ENCODE measurements at places on chromosomes 1 and 21.

DNA sequence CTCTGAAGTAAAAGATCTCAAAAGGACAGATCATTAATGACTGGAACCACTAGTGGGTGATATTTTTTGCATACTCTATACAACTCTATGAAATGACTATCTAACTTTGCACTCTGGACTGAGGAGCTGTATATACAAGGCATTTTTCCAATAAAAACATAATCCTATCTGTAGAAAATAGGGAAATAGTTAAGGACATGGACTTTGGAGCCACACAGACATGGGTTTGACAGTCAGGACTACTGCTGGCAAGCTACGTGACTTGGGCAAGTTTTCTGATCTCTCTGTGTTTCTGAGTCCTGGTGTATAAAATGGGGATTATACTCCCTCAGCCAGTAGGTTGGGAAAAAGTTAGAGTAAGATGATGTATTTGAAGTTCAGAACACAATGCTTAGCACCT lies 20.9 kb upstream of the HSD3B2 start:
- no peak for DNase-seq

DNA sequence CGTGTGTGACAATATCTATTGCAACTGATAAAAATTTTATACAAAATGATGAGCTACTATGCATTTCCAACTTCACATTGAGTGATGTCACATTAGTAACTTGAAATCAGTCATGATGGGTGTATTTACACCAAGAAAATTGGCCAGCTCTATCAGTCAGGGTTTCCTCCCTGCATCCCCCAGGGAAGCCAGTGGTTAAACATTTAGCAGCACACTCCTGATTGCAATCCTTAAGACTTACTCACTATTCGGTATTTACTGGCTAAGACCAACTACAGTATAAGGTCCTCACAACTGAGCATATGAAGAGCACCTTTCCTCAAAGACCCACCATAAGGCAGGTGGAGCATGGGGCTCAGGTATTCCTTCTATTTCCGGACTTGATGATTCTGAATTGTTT lies 41.3 kb upstream of the PTGFRN start:
- DNase-seq: no peak

- DNase-seq: no peak
Observed at GRCh38 chr1:81617308-81617967, 183.3 kb upstream of the ADGRL2 start.

- no peak for DNase-seq
Observed at GRCh38 chr1:77744576-77744975, 15.1 kb downstream of the USP33 start.

- no peak for DNase-seq
Observed at GRCh38 chr21:15774590-15774989, 44.8 kb downstream of the USP25 start.

DNA sequence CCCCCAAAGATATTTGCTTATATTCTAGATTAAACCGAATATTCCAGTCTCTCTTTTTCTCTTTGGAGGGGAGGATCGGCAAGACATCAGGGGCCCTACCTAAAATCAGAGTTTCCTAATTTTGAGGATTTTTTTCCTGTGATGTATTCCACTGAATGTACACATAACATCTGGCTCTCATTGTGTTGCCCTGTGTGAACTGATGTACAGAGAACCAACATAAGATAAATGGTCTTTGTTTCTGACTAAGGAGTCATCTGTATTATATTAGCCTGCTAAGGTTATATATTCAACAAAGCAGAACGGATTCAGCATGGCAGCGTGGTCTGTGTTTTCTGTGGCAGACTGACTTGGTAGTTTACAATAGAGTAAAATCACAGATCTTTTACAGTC lies 114.8 kb upstream of the NCAM2 start:
- DNase-seq: no peak

- DNase-seq: no peak
Observed at GRCh38 chr1:2894381-2895041, 93.0 kb upstream of the TTC34 start.

- no peak for DNase-seq
Observed at GRCh38 chr1:9759939-9760338, 63.8 kb downstream of the CLSTN1 start.

- DNase-seq: no peak
Observed at GRCh38 chr1:170376801-170377385, 155.1 kb upstream of the GORAB start.

DNA sequence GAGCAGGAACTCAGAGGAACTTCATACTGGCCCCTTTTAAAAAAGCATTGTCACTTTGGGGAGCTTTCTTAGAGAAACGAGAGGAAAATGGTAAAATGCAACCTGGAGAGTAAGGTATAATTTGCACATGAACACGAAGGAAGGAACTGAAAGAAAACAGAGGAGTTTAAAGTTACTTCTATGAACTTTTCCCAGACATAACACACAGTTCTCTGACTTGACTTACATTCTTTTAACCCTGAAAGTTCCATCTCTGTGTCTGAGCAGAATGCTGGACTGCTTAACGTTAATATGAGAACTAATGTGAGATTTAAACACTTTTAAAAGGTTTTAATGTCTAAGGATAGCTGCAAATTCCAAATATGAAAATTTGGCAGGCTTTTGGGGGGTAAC lies 102.3 kb downstream of the NFIA start:
- no peak for DNase-seq

- DNase-seq: no peak
Observed at GRCh38 chr1:195336812-195337211, 1271.4 kb downstream of the KCNT2 start.

DNA sequence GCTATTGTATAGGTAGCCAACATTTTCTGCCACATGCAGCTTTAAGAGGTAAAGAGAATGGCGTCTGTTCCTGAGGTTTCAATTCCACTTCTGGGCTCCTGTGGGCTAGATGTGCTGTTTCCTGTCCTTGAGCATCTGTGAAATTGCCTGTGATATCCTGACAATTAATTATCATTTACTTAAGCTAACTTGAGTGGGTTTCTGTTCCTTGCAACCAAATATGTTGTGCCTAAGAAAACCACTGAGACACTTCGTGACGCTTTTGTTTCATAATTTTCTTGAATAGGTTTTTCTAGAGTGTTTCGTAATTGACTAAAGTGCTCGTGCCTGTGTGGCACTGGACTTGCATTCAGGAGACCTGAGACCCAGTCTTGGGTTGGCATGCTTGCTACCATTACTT lies 127.3 kb upstream of the POU3F1 start:
- DNase-seq: no peak

DNA sequence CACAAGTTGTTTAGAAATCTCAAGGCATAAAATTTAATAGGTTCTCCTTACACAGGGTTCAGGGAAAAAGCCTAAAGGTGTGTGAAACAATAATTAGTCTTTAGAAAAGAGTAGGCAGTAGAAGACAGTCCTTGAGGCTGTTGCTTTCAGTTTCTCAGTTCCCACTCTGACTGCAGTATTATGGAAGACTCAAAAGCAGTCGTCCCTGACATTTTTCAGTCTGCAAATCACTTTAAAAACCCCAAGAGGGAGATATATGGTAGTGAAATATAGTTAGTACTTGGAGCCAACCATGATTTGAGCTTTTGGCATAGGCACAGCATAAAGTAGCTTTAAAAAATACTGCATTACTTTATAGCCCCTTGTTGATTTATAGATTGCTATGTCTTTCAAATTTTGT lies 299.7 kb downstream of the OLFM3 start:
- no peak for DNase-seq

GRCh38 chr1:11357276-11357675 lies 84.3 kb downstream of the UBIAD1 start:
- DNase-seq: no peak

DNA sequence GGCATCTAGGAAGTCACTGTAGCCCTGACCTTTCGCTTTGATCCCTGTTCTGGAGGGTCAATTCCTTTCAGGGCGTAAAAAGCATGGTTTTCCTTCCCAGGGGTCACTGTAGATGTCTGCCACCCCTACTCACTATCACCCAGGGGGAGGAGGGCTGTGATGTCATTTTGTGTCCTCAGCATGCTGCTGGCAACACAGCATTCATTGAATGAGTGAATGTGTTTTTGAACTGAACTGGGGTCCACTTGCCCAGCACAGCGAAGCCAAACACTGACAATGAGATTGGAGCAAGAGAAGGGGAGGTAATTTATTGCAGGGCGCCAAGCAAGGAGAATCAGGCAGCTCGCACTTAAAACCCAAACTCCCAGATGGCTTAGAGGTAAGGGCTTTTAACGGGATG lies 78.2 kb upstream of the PGBD5 start:
- no peak for DNase-seq

DNA sequence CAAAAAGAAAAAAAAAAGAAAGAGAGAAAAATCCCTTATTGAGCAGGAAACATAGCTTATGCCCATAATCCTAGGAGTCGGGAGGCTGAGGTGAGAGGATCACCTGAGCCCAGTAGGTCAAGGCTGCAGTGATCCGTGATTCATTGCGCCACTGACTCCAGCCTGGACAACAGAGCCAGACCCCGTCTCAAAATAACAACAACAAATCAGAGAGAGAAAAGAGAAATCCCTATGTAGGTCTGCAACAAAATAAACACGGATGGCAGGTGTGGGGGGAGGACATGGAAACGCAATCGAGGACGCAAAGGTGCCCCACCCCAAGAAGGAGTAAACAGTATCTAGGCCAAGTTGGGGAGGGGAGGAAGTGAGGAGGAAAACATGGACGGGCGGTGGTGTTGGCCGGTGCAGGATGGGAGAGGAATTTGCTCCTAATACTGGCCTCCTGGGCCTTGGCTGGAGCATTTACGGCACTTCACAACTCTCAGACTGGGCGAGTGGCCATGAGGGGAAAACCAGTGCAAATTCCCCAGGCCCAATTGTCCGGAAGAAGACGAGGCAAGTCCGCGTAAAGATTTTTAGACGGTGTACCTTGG lies 609 bp upstream of the CHTOP start:
- no peak for DNase-seq

DNA sequence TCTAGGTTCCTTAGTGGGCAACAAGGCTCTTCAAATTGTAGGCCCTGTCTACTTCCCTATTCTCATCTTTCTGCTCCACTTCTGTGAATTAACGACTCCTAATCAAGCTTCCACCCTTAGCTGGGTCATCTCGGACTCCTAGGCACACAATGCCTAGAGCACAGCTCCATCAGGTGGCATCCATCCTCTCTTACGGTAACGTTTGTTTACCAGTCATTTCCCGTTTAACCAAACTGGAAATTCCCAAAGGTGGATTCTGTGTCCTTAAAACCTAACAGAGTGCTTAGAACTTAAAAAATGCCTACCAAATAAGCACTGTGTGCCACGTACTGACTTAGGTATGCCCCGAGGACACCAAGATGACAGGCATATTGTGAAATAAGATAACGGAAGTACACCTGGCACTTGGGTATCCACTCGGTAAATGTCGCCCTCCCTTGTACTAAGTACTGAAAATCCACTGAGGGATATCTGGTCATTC lies 1.5 kb downstream of the PARP1 start:
- DNase-seq: no peak

DNA sequence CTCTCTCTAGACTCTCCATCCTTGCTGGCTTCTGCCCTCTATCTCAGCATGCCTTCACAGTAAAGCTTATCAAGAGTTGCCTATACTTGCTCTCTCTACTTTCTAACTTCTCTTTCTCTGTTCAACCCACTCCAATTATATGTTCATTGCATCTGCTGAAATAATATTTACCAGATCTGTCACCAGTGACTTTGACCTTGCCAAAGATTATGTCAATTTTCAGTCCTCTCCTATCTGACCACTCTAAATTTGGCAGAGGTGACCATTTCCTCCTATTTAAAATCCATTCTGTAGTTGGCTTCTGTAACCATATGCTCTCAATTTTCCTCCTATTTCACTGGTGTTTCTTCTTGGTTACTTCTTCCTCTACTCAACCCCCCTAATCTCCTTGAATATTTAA lies 38.8 kb upstream of the DR1 start:
- DNase-seq: no peak

DNA sequence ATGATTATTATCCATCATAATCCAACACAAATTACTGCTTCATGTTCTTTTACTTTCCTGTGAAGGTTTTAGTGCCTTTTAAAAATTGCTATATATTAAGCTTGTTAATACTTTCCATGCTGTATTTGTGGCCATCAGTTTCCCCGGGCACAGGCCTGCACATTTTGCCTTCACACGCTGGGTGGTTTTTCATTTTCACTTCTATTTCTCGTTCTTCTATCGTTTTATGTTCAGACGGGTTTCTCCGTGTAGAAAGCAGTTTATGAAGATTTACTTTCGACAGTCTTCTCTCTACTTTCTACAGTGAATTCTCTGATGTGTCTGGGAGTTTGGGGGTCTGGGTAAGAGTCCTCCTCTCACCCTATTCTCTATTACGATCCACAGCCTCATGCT lies 9.5 kb downstream of the RUNX3 start:
- DNase-seq: no peak

- no peak for DNase-seq
Observed at GRCh38 chr1:209265301-209265700, 318.2 kb upstream of the CAMK1G start.

DNA sequence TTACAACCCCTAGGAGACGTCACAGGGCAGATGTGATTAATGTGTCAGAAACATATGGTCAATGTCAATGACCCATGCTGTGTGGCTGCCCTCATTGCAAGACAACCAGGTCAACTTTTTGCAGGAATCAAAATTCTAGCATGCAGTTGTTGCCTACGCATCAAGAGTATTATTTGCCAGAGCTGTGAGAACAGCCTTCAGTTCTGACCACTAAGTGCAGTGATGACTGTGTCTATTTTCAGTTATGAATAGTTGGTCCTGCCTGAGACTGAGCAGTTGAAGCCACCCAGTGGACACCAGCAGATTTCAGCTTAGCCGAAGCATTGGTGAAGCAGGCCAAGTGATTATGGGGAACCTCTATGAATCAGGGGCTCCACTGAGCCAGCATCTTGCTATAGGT lies 47.3 kb downstream of the LYPLAL1 start:
- no peak for DNase-seq

GRCh38 chr1:159088546-159089183 lies 12.1 kb upstream of the AIM2 start:
- DNase-seq: no peak

DNA sequence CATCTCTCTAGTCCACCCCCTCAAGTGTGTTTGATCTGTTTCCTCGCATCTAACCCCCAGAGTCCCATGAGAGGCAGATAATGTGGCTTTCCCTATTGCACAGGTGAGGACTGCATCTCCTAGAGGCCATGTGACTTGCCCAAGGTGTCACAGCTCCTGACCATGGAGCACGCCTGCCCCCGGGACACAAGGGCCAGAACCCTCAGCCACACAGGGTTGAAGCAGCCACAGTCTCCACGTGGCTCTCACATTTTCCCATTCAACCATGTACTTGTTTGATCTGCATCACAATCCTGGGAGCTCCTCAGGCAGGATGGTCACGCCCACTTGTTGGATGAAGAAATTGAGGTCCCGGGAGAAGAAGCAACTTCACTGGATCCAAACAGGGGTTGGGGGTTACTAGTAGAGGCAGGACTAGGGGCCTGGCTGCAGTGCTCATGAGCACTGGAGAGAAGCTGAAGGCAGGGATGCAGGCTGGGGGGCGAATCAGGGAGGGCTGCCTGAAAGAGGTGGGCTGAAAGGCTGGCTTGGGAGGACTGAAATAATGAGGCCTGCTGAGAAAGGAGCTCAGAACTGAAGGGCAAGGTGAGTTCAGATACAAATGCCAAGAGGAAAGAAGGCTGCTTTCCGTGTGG lies 207.9 kb downstream of the PTPRU start:
- DNase-seq: no peak

All from NCI-H2107 (cell line).